CD4-positive, alpha-beta memory T cell (primary cell): ENCODE measurements at places on chromosomes 4 and X.

DNA sequence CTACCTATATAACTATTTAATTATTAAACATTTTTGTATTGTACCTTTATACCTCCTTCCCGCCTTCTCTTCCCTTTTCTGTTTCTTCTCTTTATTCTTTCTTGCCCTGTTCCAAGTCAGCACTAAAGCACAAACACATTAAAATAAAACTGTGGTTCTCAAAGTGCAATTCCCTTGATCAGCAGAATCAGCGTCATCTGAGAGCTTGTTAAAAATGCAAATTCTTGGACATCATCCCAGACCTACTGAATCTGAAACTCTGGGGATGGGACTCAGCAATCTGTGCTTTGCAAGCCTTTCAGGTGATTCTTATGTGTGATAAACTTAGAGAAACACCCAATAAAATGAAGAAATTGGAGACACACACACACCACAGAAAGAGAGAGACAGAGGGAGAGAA is 178.4 kb upstream of the BMP3 start:
- no peak for DNase-seq

- DNase-seq, result no peak
These were observed 1.3 kb downstream of the ACE2 start for GRCh38 chrX:15599461-15599860.

DNA sequence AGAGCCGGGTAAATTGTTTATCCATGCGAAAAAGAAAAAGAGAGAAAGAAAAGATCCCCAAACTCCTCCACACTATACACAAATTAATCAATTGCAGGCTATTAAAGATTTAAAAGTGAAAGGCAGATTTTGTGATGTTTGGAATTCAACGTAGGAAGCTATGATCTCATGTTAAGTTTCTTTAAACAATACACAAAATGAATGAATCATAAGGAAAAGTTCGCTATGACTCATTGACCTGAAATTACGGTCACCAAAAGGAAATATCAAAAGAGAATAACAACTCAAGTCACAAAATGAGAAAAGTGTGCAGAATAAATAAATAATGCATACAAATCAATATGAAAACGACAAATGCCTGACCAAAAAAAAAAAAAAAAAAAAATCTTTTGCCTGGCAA is 28.6 kb downstream of the CLNK start:
- no peak for DNase-seq

- DNase-seq, result no peak
These were observed 880.5 kb upstream of the POU3F4 start for GRCh38 chrX:82627568-82627967.

DNA sequence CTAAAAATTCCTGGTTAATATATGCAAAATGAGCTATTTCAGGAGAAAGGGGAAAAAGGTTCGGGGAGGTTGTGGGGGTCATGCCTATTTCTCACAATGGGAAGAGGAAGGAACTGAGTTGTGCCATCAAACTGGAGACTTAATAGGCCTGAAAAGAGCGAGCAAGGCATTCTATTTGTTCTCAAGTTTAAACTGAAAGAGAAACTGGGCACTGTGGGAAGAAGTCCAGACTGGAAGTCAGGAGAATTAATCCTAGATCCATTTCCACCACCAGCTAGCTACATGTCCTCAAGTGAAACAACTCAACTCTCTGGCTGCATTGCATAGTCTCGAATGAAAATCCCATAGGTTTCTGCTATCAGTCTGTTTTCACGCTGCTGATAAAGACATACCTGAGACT is 50.6 kb downstream of the PPARGC1A start:
- no peak for DNase-seq

GRCh38 chr4:173135241-173135847 is 33.3 kb upstream of the GALNT7 start:
- no peak for DNase-seq

GRCh38 chr4:123978637-123979036 is 582.0 kb downstream of the SPRY1 start:
- no peak for DNase-seq

DNA sequence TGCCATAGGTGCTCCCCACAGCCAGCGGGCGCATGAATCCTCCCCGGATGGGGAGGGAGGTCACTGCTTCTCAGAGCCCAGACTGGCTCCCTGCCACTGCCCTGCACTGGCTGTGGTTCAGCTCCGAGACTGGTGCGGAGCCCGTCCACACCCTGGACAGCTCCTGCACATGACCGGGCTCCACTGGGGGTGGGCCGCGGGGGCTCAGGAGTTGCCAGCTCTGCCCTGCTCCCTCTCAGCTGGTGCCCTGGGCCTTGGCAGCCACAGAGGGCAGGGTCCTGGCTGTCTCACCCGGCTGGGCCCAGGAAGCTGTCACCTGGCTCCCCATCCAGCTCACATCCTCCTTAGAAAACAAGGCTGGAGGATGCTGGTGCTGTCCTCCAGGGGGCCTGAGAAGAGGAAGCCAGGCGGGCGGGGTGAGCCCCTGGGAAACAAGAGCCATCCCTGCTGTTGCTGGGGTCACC is 64.9 kb upstream of the ADRA2C start:
- no peak for DNase-seq

DNA sequence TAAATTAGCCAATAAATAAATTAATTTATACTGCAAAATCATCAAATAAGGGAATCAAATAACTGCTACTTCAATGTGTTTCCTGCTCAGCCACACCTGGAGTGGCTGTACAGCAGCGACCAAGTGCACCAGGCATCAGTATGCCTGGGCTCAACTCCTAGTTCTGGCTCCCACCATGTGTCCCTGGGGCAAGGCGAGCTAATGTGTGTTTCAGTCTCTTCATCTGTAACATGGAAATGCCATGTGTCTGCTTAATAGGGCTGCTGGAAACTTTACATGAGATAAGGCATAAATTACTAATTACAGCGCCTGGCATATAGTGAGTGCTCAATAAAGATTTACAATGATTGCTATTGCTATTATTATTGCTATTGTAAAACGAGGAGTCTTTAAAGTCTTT is 109.1 kb upstream of the PDLIM3 start:
- no peak for DNase-seq

DNA sequence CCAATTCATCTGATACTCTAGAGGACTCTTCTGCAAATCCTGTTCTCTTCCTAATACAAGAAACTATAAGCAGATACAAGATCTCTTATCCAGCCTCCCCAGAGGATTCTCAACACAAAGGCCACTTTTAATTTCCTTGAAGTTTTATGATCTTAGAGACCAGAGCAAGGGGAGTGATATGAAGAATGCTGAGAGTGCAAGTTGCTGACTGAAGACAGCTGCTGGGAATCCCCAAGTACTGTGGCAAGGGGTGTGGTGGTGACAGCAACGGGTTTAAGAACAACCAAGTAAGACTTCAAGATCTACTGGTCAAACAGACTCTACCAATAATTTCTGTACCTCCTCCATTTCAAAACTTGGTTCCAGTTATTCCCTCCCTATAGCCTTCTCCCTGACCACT is 7.0 kb downstream of the AMMECR1 start:
- DNase-seq, result peak; percentile 46

GRCh38 chrX:134528960-134529359 is 69.0 kb downstream of the HPRT1 start:
- DNase-seq, result no peak

DNA sequence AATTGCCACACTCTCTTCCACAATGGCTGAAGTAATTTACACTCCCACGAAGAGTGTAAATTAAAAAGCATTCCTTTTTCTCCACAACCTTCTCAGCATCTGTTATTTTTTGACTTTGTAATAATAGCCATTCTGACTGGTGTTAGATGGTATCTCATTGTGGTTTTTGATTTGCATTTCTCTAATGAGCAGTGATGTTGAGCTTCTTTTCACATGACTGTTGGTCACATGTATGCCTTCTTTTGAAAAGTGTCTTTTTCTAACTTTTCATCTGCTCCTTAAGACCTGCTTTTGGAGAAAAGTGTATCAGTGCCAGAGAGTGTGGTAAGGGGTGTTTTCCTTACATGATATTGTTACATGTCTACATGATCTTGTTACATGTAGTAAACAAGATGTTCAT is 25.7 kb downstream of the GUCY1A1 start:
- DNase-seq, result no peak

GRCh38 chr4:184896868-184897715 is 71.3 kb upstream of the ACSL1 start:
- no peak for DNase-seq

DNA sequence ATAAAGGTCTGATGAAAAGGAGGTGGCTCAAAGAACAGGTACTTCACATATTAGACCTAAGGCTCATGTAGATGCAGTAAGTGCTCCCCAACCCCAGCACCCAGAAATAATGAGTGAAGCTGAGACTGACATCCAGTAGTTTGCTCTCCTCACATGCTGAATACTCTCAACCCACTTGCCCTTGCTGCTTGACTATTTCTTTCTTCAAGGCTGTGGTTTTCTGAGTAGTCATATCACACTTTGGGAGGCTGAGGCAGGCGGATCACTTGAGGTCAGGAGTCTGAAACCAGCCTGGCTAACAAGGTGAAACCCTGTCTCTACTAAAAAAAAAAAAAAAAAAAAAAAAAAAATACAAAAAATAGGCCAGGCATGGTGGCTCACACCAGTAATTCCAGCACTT is 51.5 kb upstream of the PRPS1 start:
- DNase-seq, result no peak

- DNase-seq, result no peak
These were observed 13.0 kb upstream of the SLC25A5 start for GRCh38 chrX:119455264-119455663.

- no peak for DNase-seq
These were observed 133.2 kb downstream of the NLGN4X start for GRCh38 chrX:6095469-6095868.

GRCh38 chr4:44422912-44423311 is 25.7 kb downstream of the KCTD8 start:
- DNase-seq, result no peak

DNA sequence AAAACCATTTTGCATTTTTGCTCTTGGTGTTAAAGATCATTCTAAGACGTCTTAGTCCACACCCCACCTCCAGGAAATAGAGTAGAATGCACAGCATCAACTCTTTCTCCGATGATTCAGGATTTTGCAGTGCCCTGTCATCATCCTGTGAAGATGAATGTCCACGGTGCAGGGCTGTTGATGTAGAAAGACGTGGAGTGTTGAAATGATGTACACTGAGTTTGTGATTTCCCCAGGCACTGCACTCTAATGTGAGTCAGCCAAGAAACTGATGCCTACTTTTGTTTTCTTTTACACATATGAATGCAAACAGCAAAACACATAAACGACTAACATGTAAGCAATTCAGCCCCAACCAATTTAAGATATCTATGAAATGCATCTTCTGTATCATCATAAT is 10.5 kb downstream of the LGI2 start:
- DNase-seq, result no peak

DNA sequence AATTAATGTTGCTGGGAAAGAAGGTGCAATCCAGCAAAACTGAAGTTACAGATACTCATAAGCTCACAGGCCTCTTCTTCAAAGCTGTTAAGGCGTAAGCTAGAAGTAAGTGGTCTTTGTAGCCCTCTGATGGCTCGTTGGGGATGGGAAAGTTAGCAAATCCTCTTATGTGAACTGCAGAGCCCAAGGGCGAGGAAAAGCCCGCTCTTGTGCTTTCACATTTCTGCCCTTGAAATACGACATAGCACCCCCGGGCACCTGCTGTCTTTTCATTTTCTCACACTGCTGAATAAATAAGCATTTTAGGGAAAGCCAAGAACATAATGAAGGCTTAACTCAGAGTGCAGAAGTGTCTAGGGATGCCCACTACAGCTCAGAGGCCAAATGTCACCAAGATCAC is 73.1 kb upstream of the SORBS2 start:
- no peak for DNase-seq

DNA sequence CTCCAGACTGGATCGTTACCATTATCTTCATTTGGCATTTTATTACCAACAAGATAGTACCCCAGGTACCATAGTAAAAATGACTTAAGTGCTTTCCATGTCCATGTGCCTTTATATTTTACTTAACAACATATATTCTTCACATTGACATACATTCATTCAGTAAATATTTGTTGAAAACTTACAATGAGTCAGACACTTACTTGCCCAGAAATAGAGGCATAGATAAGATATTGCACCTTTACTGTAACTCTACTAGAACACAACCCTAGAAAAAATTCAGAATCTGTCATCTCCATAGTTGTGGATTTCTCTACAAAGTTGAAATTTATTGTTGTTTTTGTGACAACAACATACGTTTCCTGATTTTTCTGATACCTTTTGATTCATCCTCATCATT is 640.6 kb downstream of the RPA4 start:
- DNase-seq, result no peak

DNA sequence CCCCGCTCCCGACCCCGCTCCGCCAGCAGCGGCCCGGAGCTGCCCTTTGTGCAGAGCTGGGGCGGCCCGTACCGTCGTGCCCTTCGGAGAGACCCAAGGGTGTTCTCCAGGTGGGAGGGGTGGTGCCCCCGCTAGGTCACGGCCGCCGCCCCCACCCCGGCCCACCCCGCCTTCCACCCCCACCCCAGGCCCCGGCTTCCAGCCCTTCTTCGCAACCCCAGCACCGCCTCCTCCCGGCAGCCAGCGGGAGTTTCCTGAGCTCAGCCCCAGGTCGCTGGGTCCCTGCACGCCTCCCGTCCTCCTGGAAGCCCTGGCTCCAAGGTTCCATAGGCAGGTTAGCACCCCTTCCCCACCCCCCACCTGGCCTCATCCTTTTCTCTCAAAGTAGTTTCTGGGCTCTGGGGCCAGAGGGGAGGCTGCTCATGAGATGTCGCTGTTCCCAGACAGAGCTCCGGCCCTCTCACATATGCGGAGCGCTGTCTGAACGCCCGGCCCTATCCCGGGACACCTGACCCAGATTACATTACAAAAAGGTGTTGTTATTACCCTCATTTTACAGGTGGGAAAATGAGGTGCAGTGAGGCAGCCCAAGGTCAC is 25.2 kb upstream of the FGFR3 start:
- DNase-seq, result no peak

GRCh38 chr4:187632260-187632995 is 363.1 kb upstream of the ZFP42 start:
- DNase-seq, result no peak
